Right renal cortex interstitium (tissue), 3 donors: ENCODE measurements at places on chromosomes 2 and 18. TPM values are rescaled to one million over a fixed set of nuclear protein-coding genes. Genes with fewer than 3 reads are reported as not detected.

DNA sequence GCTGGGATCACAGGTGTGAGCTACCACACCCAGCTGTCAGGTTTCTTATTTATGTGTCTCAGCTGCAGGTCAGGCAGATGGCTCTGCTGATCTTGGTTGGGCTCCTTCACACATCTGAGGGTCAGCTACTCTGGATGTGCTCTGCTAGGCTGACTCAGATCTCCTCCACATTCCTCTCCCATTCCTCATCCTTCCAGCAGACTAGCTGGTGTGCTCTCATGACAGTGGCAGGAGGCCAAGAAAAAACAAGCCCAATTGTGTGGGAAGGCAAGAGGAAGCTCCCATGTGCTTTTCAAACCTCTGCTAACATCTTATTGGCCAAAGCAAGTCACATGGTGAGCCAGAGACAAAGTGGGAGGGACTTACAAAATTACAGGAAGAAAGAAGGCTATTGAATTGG lies 11.7 kb upstream of the MSH6 start:
- no peak for DNase-seq

GRCh38 chr2:38504169-38504568 lies 98.6 kb downstream of the HNRNPLL start:
- DNase-seq, result no peak

- no peak for DNase-seq
These were observed 165.0 kb upstream of the SMIM21 start for GRCh38 chr18:75592527-75592926.

The CD226 gene
- 3.3 TPM for polyA plus RNA-seq

The ERFE gene
- 4.9 TPM for polyA plus RNA-seq

GRCh38 chr2:50255931-50256330 lies 776.0 kb downstream of the NRXN1 start:
- DNase-seq, result no peak

DNA sequence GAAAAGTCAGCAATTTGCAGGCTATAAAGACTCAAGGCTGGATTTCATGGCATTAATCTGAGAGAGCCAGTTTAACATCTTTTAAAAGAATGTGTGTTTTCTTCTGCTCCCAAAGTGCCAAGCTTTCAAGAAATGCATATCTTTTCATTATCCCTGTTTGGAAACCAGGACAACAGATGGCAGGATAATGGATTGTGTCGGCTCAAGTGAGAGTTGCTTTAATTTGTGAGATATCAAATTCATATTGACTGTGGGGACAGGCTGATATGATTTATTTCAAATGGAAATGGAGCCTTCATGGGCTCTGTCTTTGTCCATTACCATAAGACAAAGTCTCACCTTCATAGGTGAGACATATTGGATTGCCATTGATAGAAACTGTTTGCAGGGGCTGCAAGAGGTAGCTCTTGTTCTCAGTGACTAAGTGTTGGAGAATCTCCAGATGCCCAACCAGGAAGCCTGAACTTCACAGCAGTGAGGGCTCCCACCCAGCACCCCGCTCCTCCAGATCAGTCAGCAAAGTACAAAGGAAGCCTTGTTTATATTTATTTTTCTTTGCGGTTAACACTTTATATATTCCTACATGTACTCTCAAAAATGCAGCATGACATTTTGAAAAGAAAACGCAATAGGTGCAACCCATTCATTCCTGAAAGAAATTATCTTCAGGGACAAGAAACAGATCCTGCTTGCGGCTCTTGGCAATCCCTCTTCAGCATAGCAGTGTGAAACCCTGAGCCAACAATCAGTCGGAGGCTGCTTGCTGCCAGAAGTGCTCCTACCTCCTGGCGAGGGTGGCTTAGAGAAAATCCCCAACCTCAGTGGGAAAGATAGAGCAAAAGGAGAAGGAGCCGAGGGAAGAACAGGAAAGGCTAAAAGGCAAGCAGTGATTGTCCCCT lies 65.8 kb upstream of the ATL2 start:
- no peak for DNase-seq

GRCh38 chr2:57937456-57937855 lies 109.2 kb upstream of the VRK2 start:
- no peak for DNase-seq

DNA sequence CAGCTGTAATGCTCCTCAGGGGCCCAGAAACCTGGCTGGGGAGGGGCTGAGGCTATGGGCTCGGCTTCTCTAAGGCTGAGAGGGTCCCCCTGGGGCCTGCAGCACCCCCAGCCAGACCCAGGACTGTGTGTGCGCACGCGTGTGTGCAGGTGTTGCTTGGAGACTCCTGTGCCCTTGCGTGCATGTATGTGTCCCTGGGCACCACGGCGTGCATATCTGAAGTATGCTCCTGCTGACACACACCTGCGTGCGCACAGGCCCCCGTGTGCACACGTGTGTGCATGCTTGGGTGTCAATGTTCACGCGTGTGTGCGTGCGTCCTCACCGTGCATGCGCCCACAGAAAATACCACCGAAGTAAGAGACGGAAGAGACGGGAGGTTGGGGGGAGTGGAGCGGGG lies 14.9 kb upstream of the ECEL1 start:
- DNase-seq, result no peak

The CRYBA2 gene
- not detected for polyA plus RNA-seq

- DNase-seq, result no peak
These were observed 46.5 kb downstream of the FARSB start for GRCh38 chr2:222609381-222609780.

DNA sequence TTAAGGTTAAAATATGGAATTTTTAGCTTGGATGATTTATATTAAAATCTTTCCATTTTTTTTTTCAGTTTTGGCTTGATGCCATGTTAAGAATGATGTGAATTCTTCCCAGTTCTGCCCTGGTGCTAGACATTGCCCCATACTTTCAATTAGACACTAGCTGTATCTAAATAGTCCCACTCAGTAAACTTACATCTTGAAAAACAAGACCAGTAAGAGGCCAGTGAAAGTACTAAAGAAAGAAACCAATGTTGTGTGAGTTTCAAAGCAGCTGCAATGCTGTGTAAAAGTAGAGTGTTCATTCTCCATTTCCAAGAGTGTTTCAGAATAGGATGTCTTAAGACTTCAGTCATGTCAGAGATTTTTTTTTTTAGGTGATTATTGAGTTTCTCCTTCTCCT lies 40.0 kb upstream of the CYBRD1 start:
- DNase-seq, result no peak

GRCh38 chr2:241734208-241734466 lies 293 bp upstream of the D2HGDH start:
- no peak for DNase-seq

GRCh38 chr18:31241900-31242409 lies 76.0 kb upstream of the DSG1 start:
- no peak for DNase-seq

GRCh38 chr2:234025891-234026401 lies 24.6 kb upstream of the SPP2 start:
- DNase-seq, result no peak

The SLC19A3 gene
- polyA plus RNA-seq, result 7.0 TPM

DNA sequence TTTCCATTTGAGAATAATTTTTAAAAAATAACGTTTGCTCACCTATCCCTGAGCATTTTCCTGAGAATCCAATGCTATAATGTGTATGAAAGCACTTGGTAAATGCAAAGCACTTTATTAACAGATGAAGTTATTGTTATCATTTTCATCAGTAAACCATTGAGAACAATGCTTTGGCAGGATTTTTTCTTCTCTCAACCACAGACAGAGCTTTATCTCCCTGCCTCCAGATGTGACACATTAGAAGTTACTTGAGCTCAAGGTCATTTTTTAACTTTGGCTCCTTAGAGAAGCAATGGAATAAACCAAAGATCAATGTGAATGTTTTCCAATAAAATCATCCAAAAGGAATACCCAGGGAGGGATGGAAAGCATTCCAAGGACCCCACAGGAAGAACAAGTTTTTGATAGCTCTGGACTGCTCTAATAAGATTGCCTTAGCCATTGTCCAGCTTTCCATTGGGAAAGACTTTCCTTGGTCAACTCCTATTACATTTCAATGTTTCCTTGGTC lies 118.9 kb upstream of the NT5C1B start:
- DNase-seq, result no peak

- DNase-seq, result no peak
These were observed 21.4 kb downstream of the MGAT4A start for GRCh38 chr2:98709535-98709934.

The MEMO1 gene
- polyA plus RNA-seq, result 35.4 TPM

GRCh38 chr18:11923450-11923849 lies 15.3 kb upstream of the MPPE1 start:
- DNase-seq, result no peak

- no peak for DNase-seq
These were observed 60.9 kb downstream of the BCL11A start for GRCh38 chr2:60492548-60492947.

GRCh38 chr2:187991389-187991788 lies 300.3 kb upstream of the GULP1 start:
- DNase-seq, result no peak

GRCh38 chr2:231795525-231796327 lies 9.5 kb downstream of the COPS7B start:
- DNase-seq, result no peak

DNA sequence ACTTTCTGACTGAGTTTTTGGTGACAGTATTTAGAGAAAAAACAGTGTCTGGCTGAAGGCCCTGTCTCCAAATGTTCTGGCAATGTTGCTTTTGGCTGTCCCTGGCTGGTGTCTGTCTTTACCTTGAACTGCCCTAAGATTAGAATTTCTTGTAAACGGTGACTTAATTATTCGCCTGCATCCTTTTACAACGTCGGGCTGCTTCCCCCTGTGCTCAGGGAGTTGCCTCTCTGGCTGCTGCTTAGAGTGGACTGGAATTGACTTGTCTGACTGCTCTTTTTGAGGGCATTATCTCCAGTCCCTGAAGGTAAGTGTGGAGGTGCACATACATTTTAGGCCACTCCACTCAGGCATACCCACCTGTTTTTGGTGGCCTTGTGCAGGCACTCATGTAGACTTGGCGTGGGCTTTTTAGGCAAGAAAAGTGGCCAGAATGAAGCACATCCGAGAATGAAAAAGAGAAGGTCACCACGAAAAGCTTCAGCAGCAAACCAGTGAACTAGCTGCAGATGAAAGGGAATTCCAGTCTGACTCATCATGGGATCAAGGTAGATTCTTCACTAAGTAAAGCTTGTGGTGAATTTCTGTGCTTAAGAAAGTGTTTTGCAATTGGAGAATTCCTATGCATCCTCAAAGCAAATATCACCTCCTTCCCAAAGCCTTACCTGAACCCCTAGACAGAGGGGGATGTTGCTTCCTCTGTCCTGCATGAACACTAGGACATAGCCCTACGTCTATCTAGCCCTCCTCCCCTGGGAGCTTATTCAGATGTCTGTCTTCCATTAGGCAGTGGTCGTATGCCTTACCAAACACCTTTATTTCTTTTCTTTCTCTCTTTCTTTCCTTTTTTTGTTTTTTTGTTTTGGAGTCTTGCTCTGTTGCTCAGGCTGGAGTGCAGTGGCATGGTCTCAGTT lies 230.3 kb upstream of the TRIB2 start:
- DNase-seq, result no peak

DNA sequence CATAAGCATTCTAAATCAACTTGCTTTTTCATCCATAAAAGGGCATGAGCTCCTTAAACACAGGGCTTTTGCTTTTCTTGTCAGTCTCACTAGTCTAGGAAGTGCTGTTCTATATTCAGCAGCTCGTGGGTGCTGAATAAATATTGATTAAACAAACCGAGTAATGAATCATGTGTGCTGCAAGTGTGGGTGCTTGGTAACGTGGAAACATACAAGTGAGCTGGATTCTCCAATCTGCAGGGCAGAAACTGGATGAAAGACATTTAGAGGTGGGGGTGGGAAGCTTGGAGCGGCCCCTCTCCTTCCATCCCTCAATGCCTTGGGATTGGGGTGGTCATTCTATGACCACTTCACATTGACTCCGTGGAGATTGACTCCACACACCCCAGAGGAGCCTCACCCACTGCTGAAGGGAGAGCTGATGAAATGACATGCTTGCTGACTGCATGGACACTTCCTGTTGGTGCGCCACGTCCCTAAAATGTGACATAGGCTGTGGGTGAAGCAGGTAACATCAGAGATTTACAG lies 114.6 kb downstream of the DOCK10 start:
- DNase-seq, result no peak

The SLC5A7 gene
- 0.76 TPM for polyA plus RNA-seq

DNA sequence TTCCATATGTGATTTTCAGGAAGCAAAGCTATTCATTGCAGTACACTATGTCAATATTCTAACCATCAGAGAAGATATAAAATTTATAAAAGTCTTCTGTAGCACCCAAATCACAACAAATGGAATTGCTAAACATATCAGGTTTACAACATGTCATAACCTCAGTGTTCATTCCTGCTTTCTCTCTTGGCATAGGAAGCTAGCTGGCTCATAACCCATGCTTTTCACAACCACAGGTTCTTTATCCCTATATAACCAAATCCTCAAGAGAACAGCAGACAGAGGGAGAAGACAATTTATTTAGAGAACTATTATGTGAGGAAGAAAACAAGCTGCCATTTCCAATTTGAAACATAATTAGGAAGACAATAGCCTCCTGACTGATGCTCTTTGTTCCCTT lies 997.0 kb upstream of the ACVR2A start:
- no peak for DNase-seq

DNA sequence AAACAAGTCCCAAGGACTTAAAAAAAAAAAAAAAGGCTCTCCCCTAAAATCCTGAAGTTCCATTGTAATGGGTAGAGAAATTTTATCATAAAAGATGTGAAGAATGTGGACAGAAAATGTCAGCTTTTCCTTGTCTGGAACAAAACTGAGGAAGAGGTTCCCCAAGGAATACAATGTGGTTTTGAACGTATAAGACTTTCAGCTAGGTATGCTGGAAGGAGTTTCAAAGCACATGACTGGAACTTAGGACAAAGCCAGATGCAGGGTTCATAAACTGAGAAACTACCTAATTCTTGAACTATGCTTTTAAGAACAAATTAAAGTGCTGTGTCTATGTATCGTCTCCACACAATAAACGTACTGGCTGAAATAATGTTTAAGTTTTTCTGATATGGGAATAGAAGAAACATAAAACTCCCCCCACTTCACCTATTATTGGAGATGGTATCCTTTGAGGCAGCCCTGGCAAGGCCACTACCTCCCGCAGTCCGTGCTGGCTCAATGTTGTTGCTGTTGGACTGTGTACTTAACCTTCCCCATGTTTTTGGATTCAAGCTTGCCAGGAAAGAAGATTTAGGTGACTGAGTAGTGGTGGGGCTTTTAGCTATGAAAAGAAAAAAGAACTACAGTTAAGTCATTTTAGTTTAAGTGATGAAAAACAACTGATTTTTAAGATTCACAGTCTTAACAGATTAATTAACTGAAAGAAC lies 84.2 kb upstream of the DNER start:
- no peak for DNase-seq

- no peak for DNase-seq
These were observed 51.8 kb upstream of the BIN1 start for GRCh38 chr2:127158614-127159290.

DNA sequence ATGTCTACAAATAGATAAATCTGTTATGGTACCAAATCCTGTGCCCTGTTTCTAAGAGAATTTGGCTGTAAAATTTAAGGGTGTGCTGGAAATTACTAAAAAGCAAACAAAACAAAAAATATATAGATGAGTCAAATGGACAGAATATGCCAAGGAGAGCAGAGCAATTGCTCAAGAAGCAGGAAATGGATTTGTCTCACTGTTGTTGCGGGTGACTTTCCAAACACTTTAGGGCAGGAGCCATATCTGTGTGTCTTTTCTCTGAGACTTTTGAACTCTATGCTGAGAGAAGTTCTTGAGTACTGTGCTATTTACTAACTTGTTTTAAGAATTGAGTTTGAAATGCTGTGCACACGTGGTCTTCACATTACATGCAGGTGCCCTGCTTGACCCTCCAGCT lies 221.7 kb downstream of the PHLPP1 start:
- no peak for DNase-seq

The C1QL2 gene
- polyA plus RNA-seq, result not detected
